ENCODE measurements at places on chromosomes 1 and 21.

- no peak for DNase-seq
Observed at GRCh38 chr1:178727014-178727895, 2.2 kb downstream of the RALGPS2 start.

- no peak for DNase-seq
Observed at GRCh38 chr1:35210321-35211119, 17.6 kb upstream of the SFPQ start.

DNA sequence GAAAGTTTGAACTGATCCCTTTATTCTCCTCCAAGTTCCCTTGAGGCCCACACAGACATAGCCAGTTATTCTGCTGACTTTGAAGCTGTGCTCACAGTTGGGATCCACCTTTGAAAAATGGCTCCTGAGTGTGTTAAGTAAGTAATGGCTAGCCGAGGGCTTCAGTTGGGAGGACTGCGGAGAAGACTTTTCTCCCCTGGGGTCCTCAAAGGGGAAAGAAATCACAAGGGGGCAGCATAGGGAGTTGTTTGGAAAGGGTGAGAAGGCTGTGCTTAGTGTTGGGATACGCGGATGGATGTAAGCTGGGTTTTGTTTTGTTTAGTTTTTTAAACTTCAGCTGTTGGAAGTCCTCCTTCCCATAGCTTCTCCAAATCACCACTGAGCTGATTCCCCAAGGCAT lies 8.3 kb downstream of the PGM1 start:
- no peak for DNase-seq

- no peak for DNase-seq
Observed at GRCh38 chr1:103945774-103946173, 196.1 kb downstream of the AMY1C start.

DNA sequence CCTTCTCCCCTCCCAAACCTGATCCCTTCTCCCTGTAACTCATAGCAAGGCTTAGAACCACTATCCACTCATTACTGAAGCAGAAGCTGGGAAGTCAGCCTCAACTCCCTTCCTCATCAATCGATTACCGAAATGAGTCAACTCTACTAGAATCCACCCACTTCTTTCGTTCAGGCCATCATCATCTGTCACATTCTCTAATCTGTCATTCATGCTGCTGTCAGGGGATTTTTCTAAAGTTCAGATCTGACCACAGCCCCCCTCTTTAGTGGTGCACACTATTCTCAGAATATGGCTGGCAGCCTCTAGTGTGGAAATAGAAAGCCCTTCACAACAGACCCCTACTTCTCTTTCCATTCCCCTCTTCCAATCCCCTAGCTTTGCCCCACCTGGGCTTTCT lies 5.1 kb downstream of the NT5C1A start:
- DNase-seq, result no peak

DNA sequence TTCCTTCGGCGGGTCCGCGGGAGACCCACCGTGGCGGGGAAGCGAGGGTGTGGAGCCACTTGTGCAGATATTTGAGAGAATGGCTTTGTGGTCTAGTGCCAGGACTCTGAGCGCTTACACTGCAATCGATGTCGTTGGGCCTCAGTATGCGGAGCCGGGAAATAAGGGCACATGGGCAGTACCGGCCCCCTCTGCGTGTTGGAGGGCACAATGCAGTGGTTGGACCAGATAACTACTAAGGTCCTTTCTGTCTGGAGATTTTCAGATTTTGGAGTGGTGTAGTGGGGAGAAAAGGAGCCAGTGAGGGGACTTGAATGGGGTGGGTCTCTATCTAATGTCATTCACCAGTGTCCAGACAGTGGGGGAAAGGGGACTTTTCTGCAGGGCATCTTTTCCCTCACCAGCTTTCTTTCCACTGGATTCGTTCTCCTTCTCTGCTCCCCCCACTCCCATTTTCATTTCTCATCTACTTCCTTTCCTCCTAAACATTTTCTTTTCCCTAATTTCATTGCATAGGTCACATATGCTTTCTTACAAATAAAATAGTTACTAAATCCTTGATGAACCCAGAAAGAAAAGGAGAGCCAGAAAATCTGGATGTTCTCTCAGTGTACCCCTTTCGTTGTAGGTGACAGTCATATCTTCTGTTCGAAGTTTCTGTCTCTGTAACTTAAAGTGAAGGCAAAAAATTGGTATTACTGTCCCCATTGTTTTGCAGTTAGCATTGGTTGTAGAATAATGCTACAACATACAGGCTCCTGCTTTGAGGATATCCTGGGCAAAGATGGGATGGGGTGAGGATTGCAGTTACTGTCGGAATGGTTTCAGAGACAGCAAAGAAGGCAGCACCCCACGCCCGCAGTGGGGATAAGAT lies 1.4 kb downstream of the ATF3 start:
- no peak for DNase-seq

DNA sequence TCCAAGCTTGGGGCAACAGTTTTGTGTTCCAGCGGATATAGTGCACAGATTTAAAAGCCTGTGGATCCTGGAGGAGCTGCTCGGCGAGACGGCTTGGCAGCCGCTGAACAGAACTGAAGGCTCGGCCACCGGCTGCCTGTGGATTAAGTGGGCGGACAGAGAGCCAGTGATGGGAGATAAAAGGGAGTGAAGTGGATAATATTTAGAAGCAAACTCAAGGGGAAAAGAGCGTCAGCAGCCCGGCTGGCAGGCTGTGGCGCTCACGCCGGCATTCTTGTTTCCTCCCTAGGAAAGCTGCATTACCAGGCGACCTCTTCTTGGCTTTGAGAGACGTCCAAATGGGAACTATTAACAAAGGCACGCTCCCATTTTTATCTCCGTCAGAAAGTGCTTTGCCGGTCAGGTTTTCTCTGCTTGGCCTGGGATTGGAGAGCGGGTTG lies 10.4 kb downstream of the TRABD2B start:
- DNase-seq, result no peak

GRCh38 chr1:197921235-197922069 lies 4.3 kb downstream of the LHX9 start:
- DNase-seq, result no peak

DNA sequence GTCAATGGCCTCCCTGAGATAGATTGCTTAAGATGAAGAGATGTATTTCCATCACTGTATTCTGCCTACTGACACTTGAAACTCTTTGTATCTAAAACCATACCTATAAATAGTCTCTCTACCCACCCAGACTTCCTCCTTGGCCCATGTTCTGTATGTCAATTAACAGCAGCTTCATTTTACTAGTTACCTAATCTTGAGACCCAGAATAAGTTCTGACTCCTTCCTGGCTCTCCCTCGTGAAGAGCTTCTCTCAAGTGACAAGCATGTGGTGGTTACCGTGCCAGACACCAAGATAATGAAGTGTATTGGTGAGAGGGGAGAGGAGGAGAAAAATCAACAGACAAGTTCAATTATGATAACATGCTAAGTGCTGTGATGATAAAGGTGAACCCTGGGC lies 128.8 kb upstream of the RAVER2 start:
- no peak for DNase-seq

DNA sequence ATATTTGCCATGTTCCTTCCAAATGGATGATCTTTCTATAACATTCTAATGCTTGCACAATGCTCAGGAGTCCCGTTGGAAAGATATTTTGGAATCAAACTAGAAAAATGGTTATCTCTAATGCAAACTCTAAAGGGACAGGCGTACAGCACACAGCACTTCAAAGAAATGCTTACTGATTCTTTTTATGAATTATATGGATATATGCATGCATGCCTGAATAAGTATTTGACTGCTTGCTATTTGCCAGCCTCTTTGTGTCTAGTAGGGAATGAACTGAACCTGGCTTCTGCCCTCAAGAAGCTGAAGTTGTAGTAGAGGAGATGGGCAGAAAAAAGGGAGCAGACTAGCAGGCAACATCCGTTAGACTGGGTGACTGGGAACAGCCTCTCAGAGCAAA lies 48.1 kb downstream of the PCSK9 start:
- no peak for DNase-seq

DNA sequence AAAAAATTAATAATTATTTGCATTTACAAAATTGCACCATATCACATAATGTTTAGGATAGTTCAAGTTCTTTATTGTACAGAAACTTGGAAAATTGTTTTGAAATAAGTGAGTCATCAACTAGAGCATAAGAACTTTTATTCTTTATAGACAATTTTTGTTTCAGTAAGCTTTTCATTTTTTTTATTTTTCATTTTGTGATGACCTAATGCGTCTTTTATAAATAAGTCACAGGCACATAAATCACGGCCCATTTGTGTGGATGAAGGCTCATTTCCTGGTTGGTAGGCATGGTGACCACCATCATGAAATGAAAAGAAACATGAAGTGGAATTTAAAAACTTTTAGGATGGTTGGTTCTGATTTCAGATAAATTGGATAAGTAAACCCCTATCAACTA lies 39.3 kb downstream of the SPAG17 start:
- no peak for DNase-seq
